ENCODE measurements at places on chromosomes 4 and X.

DNA sequence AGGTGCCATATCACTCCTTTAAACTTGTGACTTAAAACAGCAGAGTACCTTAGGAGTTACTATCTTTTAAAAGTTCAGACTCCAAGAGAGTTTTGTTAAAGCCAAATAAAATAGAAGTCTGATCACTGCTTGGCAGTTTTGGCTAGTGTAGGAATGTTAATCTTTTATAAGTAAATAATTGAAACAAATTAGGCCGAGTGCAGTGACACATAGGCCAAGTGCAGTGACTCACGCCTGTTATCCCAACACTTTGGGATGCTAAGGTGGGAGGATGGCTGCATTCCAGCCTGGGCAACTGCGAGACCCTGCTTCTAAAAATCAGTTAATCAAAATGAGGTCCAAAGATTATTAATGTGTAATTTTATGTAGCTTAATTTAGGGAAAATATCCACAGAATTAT lies 37.2 kb downstream of the WDR44 start:
- no peak overlapping the region for H3K4me3 ChIP-seq
- H3K36me3 ChIP-seq, result no peaks in the 10 kb centered on the region
- H3K27me3 ChIP-seq, result no peaks in the 10 kb centered on the region

DNA sequence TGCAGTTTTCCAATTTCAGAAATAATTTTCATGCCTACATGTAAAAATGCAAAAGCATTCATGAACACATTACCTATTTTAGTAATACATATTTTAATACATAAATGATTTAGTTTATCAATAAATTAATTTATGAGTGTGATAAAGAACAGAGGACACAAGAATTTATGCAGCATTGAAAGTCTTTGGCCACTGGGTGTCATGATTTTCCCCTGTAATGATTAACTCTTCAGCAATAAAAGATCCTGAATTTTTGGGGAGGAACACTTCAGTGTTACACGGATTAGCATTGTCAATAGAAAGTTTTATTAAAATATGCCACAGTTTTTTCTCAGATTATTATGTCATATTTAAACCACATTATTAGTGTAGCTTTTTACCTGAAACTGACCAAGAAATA lies 8.6 kb upstream of the VCX2 start:
- H3K27ac ChIP-seq, result no peak overlapping the region
- no peaks in the 10 kb centered on the region for H3K4me1 ChIP-seq
- no peaks in the 10 kb centered on the region for H3K36me3 ChIP-seq
- no peak overlapping the region for H3K4me3 ChIP-seq
- no peak for DNase-seq

- no peaks in the 10 kb centered on the region for H3K36me3 ChIP-seq
- no peak overlapping the region for H3K4me3 ChIP-seq
- no peak overlapping the region for H3K27ac ChIP-seq
- no peaks in the 10 kb centered on the region for H3K4me1 ChIP-seq
- no peaks in the 10 kb centered on the region for H3K27me3 ChIP-seq
Observed at GRCh38 chr4:2796849-2797544, 4.1 kb downstream of the SH3BP2 start.

DNA sequence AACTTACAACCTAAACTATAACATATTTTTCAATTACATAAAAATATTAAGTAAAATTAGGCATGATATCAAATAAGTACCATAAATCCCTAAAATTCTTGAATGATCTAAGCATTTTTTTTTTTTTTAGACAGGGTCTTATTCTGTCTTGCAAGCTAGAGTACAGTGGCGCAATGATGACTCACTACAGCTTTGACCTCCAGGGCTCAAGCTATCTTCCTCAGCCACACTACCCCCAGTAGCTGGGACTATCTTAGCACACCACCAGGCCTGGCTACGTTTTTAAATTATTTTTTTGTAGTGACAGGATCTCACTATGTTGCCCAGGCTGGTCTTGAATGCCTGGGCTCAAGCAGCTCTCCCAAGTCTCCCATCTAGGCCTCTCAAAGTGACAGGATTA lies 1042.3 kb downstream of the FSTL5 start:
- H3K27me3 ChIP-seq, result no peaks in the 10 kb centered on the region
- H3K4me1 ChIP-seq, result no peaks in the 10 kb centered on the region
- H3K27ac ChIP-seq, result no peak overlapping the region
- no peaks in the 10 kb centered on the region for H3K36me3 ChIP-seq

- peaks cover 11% of the 10 kb centered on the region for H3K4me1 ChIP-seq
- no peaks in the 10 kb centered on the region for H3K36me3 ChIP-seq
- no peak overlapping the region for H3K27ac ChIP-seq
- H3K27me3 ChIP-seq, result no peaks in the 10 kb centered on the region
- no peak overlapping the region for H3K4me3 ChIP-seq
Observed at GRCh38 chr4:183147196-183147595, 48.1 kb downstream of the WWC2 start.

- no peaks in the 10 kb centered on the region for H3K36me3 ChIP-seq
- DNase-seq, result no peak
- H3K4me3 ChIP-seq, result no peak overlapping the region
- no peaks in the 10 kb centered on the region for H3K4me1 ChIP-seq
- H3K27ac ChIP-seq, result no peak overlapping the region
- H3K27me3 ChIP-seq, result no peaks in the 10 kb centered on the region
Observed at GRCh38 chr4:173413036-173413435, 14.1 kb upstream of the SCRG1 start.

- H3K27me3 ChIP-seq, result no peaks in the 10 kb centered on the region
- DNase-seq, result no peak
- no peak overlapping the region for H3K27ac ChIP-seq
- no peaks in the 10 kb centered on the region for H3K4me1 ChIP-seq
- no peaks in the 10 kb centered on the region for H3K36me3 ChIP-seq
- H3K4me3 ChIP-seq, result no peak overlapping the region
Observed at GRCh38 chr4:8780086-8780485, 91.6 kb downstream of the HMX1 start.

DNA sequence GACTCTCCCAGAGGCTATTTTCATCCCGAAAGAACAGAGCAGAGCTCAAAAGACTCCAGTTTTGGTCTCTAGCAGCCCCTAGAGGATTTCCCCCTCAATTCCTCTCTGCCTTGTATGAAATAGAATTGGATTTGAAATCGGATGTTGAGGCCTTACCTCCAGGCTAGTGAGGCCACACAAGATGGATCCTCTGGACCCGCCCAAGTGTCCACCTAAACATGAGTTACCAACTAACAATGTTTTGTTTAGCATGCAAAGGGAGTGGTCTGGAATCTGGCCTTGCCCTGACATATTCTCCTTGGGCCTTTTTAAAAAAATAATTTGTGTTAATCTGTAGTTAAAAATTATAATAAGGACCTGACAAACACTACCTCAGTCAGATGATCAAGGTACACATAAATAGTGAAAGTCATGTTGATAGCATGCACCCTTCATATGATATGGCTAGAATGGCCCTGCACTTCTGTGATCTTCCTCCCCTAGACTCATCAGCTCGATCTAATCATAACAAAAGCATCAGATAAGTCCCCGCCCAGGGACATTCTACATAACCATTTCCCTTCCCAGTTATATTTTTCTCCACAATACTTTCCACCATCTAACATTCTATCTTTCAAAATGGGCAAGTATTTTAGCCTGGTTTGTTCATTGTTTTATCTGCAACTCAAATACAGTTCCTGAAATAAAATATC lies 6.5 kb downstream of the TLR8 start:
- no peaks in the 10 kb centered on the region for H3K4me1 ChIP-seq
- no peaks in the 10 kb centered on the region for H3K36me3 ChIP-seq
- DNase-seq, result no peak
- H3K27ac ChIP-seq, result no peak overlapping the region
- no peaks in the 10 kb centered on the region for H3K27me3 ChIP-seq

DNA sequence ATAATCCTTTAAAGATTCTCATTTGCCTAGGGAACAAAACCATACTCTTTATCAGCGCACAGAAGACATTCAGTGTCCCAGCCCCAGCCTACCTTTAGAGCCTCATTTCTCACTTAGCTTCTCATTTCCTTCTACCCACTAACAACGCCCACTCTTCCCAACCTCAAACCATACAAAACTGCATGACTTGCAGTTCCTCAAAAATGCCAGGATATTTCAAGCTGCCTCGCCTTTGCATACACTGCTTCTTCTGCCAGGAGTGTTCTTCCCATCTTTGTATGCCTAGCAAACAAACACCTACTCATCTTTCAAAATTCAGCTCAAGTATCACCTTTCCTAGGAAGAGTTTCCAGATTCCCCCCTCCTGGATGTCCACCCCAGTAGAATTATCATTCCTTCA lies 129.9 kb upstream of the ADGRL3 start:
- H3K36me3 ChIP-seq, result no peaks in the 10 kb centered on the region
- no peak for DNase-seq
- no peaks in the 10 kb centered on the region for H3K4me1 ChIP-seq
- H3K27me3 ChIP-seq, result no peaks in the 10 kb centered on the region
- H3K4me3 ChIP-seq, result no peak overlapping the region

GRCh38 chr4:176150356-176150682 lies 45.1 kb downstream of the SPATA4 start:
- H3K36me3 ChIP-seq, result no peaks in the 10 kb centered on the region
- H3K27me3 ChIP-seq, result no peaks in the 10 kb centered on the region
- no peak overlapping the region for H3K27ac ChIP-seq
- no peak overlapping the region for H3K4me3 ChIP-seq
- no peaks in the 10 kb centered on the region for H3K4me1 ChIP-seq

DNA sequence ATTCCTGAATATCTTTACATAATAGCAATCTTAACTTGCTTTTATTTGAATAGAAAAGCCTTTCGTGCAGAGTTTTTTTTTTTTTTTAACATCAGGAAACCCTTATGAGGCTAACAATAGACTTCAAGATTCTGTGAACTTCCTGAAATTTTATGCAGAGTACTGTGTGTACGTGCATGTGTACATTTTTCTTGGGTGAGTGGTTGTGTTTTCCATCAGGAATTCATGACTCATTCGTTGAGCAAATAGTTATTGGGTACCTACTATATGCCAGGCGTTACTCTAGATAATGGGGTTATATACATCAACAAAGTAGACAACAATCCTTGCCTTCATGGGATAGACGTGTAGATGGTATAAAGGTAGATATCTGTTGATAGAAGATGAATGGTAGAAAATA lies 59.1 kb downstream of the MRPL1 start:
- H3K36me3 ChIP-seq, result no peaks in the 10 kb centered on the region
- no peaks in the 10 kb centered on the region for H3K27me3 ChIP-seq
- no peak overlapping the region for H3K4me3 ChIP-seq
- H3K27ac ChIP-seq, result no peak overlapping the region

DNA sequence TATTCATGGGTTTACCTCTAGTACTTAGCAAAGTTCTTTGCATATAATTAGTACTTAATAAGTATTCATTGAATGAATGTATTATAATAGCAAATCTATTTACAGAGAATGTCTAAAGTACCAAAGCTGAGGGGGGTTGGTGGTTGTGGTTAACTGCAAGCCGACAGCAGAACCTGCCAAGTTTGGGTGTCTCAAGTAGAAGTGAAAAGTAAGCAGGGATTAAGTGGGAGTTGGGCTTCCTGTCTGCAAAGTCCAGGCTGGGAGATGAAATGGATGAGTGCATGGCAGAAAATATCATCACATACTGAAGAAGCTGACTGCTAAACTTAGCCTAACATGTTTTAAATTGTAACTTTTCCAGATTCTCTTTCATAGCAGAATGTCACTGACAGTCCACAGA lies 169.6 kb downstream of the CAMK2D start:
- DNase-seq, result no peak
- peaks cover 2% of the 10 kb centered on the region for H3K4me1 ChIP-seq
- no peak overlapping the region for H3K4me3 ChIP-seq
- H3K27me3 ChIP-seq, result no peaks in the 10 kb centered on the region
- no peaks in the 10 kb centered on the region for H3K36me3 ChIP-seq
- H3K27ac ChIP-seq, result no peak overlapping the region

GRCh38 chr4:138311771-138312535 lies 69.8 kb upstream of the SLC7A11 start:
- no peak for DNase-seq
- no peak overlapping the region for H3K4me3 ChIP-seq
- no peaks in the 10 kb centered on the region for H3K4me1 ChIP-seq
- no peaks in the 10 kb centered on the region for H3K27me3 ChIP-seq
- H3K36me3 ChIP-seq, result no peaks in the 10 kb centered on the region

- H3K27ac ChIP-seq, result no peak overlapping the region
- no peak for DNase-seq
- H3K27me3 ChIP-seq, result no peaks in the 10 kb centered on the region
- H3K4me3 ChIP-seq, result no peak overlapping the region
- no peaks in the 10 kb centered on the region for H3K36me3 ChIP-seq
- H3K4me1 ChIP-seq, result no peaks in the 10 kb centered on the region
Observed at GRCh38 chrX:151363316-151363715, 33.7 kb upstream of the VMA21 start.

- H3K4me1 ChIP-seq, result no peaks in the 10 kb centered on the region
- no peak for DNase-seq
- H3K36me3 ChIP-seq, result no peaks in the 10 kb centered on the region
- H3K4me3 ChIP-seq, result no peak overlapping the region
- no peak overlapping the region for H3K27ac ChIP-seq
Observed at GRCh38 chr4:52076731-52077130, 25.6 kb downstream of the SPATA18 start.

Measured in aorta (tissue), 5 donors.